CD4-positive, alpha-beta T cell (primary cell): ENCODE measurements at places on chromosomes 3 and 15.

- DNase-seq = no peak
Observed at GRCh38 chr15:30921781-30922479, 18.2 kb downstream of the FAN1 start.

DNA sequence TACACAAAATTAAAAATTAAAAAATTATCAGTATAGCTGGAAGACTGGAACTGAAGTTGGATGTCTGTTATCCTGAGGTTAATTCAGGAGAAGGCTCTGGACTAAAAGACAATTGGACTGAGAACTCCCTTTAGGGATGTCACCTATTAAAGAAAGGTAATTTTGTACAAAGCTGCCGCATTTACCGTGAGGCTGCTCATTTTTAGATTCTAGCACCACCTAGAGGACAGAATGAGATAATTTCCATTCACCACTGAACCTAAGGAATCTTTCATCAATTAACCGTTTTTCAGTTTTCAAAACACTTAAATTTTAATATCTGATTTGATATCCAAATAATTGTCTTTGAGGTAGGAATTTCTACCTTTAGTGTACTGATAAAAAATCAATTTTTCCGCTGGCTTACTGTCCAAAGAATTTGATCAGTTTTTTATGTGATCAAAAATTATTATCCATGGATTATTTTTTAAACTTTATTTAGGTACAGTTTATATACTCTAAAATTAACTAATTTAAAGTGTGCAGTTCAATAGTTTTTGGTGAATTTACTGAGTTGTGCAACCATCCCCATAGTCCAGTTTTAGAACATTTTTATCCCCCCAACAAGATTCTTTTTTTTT lies 106.7 kb upstream of the TNIK start:
- DNase-seq = no peak

DNA sequence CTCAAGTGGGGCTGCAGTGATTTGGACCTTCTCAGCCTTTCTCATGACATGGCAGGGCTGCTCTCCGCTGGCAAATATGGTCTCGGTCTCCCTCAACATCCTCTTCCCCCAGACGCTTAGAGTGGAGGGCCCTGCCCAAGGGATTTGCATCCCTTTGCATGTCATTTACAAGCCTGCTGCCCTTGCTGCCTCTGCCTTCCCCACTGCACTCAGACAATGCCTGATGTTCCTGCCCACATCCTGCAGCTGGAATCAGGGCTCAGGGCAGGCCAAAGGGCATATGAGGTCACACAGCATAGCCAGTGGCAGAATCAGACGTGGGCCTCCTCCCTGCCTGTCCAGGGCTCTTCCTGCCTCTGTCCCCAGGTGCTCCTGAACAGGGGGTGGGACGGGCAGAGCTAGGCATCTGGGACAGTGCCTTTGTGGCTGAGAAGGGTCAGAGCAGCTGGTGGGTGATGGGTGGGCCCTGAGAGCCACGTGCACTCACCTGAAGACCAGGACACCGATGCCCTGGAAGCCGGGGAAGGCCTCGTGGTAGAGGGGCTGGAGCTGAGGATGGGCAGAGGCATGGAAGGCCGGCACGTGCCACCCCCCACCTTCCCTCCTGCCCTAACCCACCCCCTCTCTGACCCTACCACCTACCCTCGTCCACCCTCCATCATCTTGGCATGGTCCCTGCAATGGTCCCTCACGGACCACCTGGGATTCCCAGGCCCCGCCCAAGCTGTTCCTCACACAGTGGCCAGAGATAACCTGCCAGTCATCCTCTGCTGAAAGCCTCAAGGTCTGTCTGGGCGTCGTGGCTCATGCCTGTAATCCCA lies 27.4 kb upstream of the GOLGA6C start:
- no peak for DNase-seq

- DNase-seq = no peak
Observed at GRCh38 chr15:31508656-31509055, 182.0 kb downstream of the KLF13 start.
